ENCODE measurements at places on chromosomes 7 and 10. TPM values are rescaled to one million over a fixed set of nuclear protein-coding genes. Genes with fewer than 3 reads are reported as not detected.

The CPA1 gene
- not detected for total RNA-seq

The SEMA4G gene
- 5.0 TPM for total RNA-seq

The SYCE1 gene
- 0.34 TPM for total RNA-seq

The DUS4L gene
- 14.8 TPM for total RNA-seq

The CYP3A4 gene
- not detected for total RNA-seq

The LRRN3 gene
- total RNA-seq: 1.2 TPM

The BLNK gene
- 56.4 TPM for total RNA-seq

The SPDYE5 gene
- 0.39 TPM for total RNA-seq

The CYP2W1 gene
- total RNA-seq: 0.44 TPM

- DNase-seq: no peak
Observed at GRCh38 chr7:4549681-4550080, 132.4 kb upstream of the FOXK1 start.

DNA sequence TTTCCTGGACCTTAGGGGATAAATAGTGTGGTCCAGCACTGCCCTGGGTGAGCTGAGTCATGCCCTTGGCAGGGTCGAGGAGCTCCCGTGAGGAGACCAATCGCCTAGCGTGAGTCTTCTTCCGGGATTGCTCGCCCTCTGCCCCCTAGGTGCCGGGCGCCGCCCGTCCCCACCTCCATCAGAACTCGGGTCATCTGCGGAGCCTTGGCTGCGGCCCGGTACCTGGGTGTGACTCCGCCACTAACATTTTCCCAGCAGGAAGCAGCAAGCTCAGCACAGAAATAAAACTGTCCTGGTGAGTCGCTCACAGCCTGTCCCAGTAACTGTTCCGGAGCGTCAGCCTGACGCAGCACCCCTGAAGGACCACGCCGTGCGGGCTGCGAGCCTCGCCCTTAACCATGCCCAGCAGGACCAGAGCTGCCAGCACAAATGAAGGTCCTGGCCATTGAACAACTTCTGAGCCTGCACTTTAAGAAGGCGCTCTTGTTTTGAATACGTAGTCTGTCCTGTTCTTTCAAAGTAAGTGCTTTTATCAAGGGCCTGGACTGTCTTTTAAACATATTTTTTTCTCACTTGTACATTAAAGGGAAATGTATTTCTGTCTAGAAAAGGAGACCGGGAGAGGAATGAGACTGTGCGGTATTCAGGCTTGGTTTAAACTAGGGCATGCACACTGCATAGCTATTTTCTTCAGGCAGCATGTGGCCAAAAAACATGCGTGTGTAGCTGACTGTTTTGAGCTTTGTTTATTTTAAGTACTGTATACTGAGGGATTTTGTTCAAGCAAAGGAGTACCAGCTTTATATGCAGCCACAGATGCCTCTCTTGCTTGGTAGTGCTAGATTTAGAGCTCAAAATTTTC, 136.7 kb downstream of the HECW1 start:
- DNase-seq: no peak

- no peak for DNase-seq
Observed at GRCh38 chr7:135991322-135991721, 14.2 kb upstream of the MTPN start.

GRCh38 chr7:12210179-12211053, 678 bp upstream of the TMEM106B start:
- peak; percentile 50 for DNase-seq

DNA sequence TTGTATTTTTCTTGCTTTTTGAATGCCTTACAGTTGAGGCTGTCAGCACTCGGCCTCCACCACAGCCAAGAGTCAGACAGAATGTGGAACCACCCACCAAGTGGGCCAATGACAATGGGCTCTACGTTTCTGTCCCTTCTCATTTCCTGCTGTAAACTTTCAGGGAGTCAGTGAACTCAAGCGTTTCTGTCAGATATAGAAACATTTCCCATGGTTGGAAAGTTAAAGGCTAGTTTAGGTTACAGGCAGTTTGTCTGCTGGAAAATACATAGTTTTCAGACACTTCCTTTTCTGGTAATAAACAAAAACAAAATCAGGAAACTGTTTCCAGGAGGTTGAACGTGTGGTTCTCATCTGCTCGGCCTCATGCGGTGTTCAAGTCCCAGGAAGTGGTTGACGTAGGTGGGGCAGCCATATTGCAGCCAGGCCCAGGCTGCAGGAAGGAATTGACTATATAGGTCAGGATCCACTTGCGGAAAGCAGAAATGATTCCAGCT, 245.1 kb downstream of the CAMK1D start:
- DNase-seq: no peak

DNA sequence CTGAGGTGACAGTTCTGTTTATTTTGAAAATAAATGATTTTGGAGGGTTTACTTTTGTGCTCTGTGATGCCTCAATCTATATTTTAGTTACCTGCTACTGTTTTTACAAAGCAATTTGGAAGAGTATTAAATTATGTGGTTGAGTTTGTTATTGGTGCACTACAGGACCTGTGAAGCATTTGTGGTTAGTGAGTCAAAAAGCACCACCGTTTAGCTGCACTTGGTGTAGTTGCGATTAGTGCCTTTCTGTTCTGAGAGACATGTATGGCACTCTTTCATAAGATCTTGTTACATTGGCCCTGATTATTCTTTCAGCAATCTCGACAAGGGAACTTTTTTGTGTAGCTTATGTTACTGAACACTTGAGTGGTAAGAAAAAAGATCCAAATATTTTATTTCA, 132.2 kb downstream of the BBS9 start:
- DNase-seq: no peak

- no peak for DNase-seq
Observed at GRCh38 chr7:45155357-45155900, 2.2 kb upstream of the RAMP3 start.

GRCh38 chr10:30553626-30554439, 75.7 kb downstream of the LYZL2 start:
- DNase-seq: peak; percentile 64

DNA sequence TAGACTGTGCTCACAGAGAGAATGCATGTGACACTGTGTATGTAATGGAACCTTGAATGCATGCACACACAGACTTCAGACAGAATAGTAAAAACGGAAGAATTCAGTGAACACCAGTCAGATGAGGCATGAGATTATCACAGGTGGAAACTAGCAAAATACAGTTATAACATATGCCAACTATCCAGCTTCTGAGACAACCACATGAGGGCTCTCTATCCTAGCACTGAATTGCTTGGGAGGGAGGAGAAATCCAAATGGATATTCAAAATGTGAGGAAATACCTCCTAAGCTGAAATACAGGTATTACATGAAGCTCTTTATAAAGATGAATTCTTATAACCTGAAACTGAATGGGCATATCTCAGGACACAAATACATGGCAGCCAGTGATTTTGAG, 30.6 kb downstream of the GARS1 start:
- no peak for DNase-seq

DNA sequence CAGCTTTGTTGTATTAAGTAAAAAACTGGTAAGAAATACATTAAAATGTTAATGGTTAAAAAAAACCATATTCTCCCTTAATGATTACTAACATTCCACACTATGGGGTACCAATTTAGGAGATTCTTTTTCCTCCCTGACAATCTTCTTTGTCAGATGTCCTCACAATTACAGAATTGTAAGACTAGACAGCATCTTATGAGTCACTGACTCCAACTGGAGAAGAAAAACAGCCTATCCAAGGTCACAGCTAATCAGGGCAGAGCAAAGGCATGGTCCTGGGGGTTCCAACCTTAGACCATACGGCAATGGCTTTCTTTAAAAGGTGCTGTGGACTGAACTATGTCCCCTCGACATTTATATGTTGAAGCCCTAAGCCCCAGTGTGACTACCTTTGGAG, 127.6 kb downstream of the DLG5 start:
- DNase-seq: no peak

GRCh38 chr10:73843261-73843660, 31.1 kb downstream of the CAMK2G start:
- DNase-seq: no peak

DNA sequence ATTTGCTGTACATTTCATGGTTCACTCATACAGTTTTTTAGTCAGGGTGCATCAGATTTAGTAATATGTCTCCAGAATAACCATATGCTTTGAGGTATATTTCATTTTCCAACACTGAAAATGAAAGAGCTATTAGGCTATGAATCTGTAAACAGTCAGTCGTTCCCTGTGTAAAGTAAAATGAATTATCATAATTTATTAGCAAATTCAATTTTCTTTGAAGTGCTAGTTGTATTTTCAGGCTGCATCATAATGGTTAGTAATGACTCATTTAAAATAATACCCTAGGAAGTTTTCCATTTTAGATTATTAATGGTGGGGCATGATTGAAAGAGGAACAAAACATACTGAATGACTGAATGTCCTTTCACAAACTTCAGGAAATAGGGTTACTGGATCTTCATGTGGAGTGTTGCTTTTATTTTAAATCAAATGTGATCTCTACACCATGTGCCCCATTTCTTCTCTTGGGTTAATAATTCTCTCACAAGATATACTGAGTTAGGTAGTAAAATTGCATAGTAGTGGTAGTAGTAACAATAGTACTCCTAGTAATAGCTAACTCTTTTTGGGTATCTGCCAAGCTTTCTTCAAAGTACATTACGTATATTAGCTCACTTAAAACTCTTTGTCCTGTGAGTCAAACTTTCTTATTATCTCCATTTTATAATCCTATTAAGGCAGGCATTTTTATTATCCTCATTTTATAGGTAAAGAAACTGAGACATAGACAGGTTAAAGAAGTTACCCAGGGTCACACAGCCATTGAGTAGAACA, 476.5 kb downstream of the SUGCT start:
- no peak for DNase-seq

GRCh38 chr7:139867847-139868246, 38.8 kb downstream of the TBXAS1 start:
- no peak for DNase-seq

DNA sequence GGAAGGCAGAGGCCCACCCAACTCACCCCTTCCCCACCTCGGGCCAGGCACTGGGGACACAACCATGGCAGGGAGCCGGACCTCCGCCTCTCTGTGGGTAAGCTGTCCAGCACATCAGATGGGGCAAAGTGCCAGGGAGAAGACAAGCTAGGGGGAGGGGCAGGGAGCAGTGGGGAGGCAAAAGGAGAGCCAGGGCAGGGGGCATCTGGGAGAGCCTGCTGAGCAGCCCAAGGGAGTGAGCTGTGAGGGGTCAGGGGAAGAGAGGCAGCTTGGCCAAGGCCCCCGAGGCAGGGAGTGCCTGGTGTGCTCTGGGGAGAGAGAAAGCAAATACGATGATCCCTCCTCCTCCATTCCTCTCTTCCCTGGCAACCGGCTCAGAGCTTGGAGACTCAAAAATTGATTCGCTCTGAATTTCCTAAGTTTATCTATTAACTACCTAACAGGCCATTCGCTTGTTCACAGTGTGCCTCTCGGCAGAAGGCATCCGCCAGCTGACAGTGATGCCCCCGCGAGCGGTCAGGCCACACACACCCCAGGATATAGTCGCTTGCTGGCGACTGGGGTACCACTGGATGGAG, 4.5 kb downstream of the CAMK2B start:
- DNase-seq: no peak

- DNase-seq: no peak
Observed at GRCh38 chr7:7156663-7157062, 25.7 kb upstream of the C1GALT1 start.

- no peak for DNase-seq
Observed at GRCh38 chr7:47526466-47526865, 55.4 kb downstream of the TNS3 start.

DNA sequence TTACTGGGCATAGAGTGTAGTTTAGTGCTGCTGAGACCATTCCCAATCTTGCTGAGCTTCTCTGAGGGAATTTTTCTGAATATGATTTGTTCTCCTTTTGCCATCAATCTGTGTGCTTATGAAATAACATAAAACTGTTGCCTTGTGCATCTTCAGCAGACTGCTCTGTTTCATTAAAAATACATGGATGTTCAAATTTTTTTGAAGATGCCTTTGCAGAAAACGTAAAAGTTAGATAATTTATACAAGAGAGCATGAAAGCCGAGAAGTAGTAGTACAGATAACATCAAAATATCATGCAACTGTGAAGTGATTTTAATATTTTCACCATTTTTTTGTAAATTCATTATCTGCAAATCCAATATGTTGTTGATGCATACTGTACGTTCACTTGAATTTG, 174.7 kb upstream of the CSTF2T start:
- no peak for DNase-seq

DNA sequence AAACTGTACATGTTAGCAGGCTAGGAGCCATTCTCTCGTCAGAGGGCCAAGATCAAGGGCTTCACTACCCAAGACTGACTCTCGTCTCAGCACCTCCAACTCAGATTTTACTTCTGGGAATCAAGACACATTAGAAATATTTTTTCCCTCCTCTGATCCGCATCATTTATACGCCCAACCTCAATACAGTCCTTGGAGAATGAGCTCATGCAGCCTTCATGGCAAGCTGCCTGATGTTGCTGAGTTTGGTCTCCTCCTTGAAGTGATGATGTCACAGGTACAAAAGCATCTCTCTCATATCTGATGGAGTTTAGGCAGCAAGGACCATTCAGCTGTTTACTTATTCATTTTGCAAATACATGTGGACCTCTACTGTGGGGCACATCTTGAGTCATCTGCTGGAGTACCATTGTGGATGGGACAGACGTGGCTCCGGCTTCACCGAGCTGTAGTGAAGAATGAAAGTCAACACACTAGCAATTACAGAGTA, 114.0 kb downstream of the BMPER start:
- DNase-seq: no peak
